ENCODE measurements at places on chromosomes 4 and X.

DNA sequence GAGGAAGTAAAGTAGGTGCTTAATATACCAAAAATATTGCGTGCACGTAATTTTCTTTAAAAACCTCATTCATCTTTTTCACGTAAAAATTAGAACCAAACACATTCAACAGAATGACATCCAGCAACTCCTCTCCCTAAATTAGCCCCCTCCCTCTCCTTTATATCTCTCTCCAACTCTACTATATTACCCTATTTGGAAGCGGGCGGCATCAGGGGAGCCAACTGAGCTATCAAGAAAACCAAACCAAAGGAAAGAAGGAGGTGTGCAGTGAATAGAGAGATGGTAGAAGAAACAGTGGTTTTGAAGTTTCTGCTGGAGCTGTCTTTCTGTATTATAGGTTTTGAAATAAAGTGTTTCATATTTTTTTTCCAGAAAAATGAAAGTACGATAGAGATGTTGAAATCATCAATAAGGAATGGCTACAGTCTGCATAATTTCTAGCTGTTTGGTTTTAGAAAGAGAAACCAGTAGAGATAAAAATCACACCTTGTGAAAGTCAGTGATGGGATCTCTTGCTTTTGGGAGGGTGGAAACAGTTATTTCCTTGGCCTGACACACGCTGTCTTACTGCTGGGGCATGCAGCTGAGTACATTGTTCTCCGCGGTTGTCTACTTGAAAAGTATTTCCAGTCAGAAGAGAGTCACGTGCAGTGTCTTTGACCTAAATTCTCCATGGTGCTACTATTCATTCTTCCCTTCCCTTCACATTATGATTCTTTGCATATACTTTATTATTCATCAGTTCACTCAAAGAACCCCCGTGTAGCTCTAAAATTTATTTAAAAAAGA is 94.1 kb upstream of the WDR17 start:
- DNase-seq = no peak

GRCh38 chr4:77248805-77249204 is 91.8 kb downstream of the CCNG2 start:
- no peak for DNase-seq

DNA sequence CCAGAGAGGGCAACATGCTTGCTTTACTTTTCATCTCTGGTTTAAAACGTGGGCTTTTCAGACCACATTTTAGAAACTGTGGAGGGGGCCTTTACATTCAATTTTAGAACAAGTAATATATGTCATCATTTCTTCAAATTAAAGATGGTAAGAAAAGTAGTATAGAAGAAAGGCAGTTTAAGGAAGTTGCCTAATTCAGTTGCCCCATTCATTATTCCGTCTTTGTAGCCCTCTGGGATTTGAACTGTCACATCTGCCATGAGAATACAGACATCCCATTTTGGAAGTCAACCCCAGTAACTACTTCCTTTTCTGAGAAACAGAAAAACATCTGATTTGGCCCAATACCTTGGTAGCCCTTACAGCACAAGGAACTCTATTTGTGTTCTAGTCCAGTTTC is 61.2 kb downstream of the PASD1 start:
- no peak for DNase-seq

GRCh38 chrX:78957768-78958130 is 12.6 kb downstream of the P2RY10 start:
- DNase-seq = no peak

DNA sequence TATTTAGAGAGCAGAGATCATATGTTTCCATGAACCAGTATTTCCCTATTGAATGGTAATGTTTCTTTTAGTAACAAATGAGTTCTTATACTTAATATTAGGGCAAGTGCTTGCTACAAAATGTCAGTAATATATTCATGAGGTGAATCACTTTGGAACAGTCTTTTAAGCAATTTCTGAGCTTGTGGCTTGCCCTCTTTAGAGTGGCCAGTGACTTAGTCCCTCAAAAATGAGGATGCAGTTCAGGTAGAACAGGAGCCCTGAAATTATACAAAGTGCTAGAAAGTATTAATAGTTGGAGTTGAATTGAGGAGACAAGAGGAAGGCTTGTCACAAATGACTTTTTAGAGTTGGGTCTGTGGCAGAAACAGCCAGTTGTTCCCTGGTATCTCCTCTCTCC is 53.4 kb upstream of the PITX2 start:
- DNase-seq = no peak

All from CD4-positive, alpha-beta T cell treated with Interleukin-21 for 1 hour (primary cell).